ENCODE measurements at places on chromosomes 12 and 14. TPM values are rescaled to one million over a fixed set of nuclear protein-coding genes. Genes with fewer than 3 reads are reported as not detected.

Gene TMPO
- polyA plus RNA-seq = 17.9 TPM

- H3K4me1 ChIP-seq = no peaks in the 10 kb centered on the region
- H3K27ac ChIP-seq = no peak overlapping the region
These were observed 72.3 kb upstream of the TMX1 start for GRCh38 chr14:51167587-51168214.

- H3K36me3 ChIP-seq = peaks cover 15% of the 10 kb centered on the region
- H3K27ac ChIP-seq = peak within 1 kb of the TSS; percentile 79
- peak; percentile 76 for DNase-seq
- peak within 1 kb of the TSS; percentile 87 for H3K4me3 ChIP-seq
- H3K27me3 ChIP-seq = no peaks in the 10 kb centered on the region
These were observed at the start of gene SP1 for GRCh38 chr12:53380104-53380793. Gene SP1, plus strand, starts transcription at chr12:53380176. Its CDS starts 116 bp downstream, at chr12:53380292.

GRCh38 chr12:132449565-132450417 lies 40.2 kb upstream of the FBRSL1 start:
- DNase-seq = no peak
- no peak overlapping the region for H3K4me3 ChIP-seq
- H3K4me1 ChIP-seq = peaks cover 35% of the 10 kb centered on the region
- peaks cover 83% of the 10 kb centered on the region for H3K27me3 ChIP-seq
- H3K36me3 ChIP-seq = no peaks in the 10 kb centered on the region
- no peak overlapping the region for H3K27ac ChIP-seq

- no peak overlapping the region for H3K4me3 ChIP-seq
- no peaks in the 10 kb centered on the region for H3K27me3 ChIP-seq
- peaks cover 23% of the 10 kb centered on the region for H3K4me1 ChIP-seq
- peak; percentile 73 for DNase-seq
These were observed 117.1 kb downstream of the SLC25A47 start for GRCh38 chr14:100440207-100440631.

Gene CLEC6A
- not detected for polyA plus RNA-seq

DNA sequence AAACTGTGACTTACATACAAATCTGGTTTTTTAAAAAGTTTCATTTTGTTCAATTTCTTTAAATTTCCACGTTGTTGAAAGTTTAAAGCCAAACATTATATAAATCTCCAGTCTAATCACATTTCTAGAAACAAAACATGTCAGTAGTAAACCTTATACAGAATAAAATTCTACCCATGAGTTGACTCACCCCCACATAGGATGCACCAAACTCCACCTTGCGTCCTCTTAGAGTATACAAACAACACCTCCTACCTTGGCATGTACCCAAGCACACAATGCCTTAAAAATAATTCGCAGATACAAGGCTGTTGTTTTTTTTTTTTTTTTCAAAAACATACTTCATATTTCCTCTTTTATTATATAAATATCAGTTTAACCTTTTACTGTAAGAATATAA lies 3.3 kb downstream of the FBXL14 start:
- H3K4me1 ChIP-seq = peaks cover 50% of the 10 kb centered on the region
- H3K27me3 ChIP-seq = no peaks in the 10 kb centered on the region

Gene ENDOU
- polyA plus RNA-seq = not detected

Gene GDF3
- not detected for polyA plus RNA-seq

Gene CKB
- 217 TPM for polyA plus RNA-seq

DNA sequence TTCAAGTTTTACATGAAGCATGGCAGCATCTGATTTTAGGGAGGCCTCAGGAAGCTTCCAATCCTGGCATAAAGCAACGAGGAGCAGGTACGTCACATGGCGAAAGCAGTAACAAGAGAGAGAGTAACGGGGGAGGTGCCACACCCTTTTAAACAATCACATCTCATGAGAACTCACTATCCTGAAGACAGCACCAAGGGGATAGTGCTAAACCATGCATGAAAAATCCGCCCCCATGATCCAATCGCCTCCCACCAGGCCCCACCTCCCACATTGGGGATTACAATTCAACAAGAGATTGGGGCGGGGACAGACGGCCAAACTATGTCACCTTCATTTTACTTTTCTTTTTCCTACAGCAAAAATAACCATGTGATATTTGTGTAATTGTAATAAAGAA lies 7.2 kb upstream of the MAP3K9 start:
- H3K27me3 ChIP-seq = no peaks in the 10 kb centered on the region
- H3K36me3 ChIP-seq = no peaks in the 10 kb centered on the region
- H3K4me3 ChIP-seq = no peak overlapping the region
- no peak for DNase-seq
- peaks cover 28% of the 10 kb centered on the region for H3K4me1 ChIP-seq

Gene KCNK13
- 0.10 TPM for polyA plus RNA-seq

DNA sequence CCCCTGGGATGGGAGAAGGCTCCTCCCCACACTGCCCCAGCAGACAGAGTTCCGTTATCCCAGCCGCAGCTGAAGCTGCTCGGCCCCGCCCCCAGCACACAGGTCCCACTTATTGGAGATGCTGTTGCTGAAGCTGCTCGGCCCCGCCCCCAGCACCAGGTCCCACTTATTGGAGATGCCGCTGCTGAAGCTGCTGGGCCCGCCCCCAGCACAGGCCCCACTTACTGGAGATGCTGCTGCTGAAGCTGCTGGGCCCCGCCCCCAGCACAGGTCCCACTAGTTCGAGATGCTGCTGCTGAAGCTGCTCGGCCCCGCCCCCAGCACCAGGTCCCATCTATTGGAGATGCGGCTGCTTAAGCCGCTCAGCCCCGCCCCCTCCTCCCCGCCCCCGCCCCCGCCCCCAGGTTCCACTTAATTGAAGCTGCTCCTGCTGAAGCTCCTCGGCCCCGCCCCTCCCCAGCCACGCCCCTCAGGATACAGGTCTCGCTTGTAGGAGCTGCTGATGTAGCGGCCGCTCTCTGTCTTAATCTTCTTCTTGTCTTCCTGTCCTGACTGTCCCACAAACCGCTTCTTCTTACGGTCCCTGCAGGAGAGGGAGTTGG lies 12.0 kb downstream of the CFAP73 start:
- no peaks in the 10 kb centered on the region for H3K27me3 ChIP-seq
- peaks cover 67% of the 10 kb centered on the region for H3K36me3 ChIP-seq
- H3K4me3 ChIP-seq = no peak overlapping the region
- no peaks in the 10 kb centered on the region for H3K4me1 ChIP-seq

Gene NEUROD4
- polyA plus RNA-seq = not detected

DNA sequence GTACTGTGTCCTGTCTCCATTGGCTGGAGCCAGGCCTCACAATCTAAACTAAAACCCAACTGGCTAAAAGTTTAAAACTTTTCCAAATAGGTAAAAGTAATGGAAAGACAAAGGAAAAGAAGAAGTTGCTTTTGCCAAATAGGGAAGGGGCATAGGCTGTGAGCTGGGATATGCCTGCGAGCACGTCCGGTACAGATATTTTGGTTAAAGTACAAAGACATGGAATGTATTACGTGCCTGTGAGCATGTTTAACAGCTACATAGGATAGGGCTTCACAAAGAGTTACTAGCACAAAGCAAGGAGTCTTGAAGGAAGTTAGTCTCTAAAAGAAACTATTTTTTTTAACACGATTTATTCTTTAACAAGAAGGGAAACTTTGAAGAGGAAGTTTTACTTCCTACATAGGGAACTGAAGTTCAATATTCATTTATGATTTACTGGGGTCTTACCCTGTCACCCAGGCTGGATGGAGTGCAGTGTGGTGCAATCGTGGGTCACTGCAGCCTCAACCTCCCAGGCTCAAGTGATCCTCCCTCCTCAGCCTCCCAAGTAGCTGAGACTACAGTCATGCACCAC lies 41.9 kb upstream of the INF2 start:
- H3K27ac ChIP-seq = no peak overlapping the region
- peaks cover 43% of the 10 kb centered on the region for H3K27me3 ChIP-seq
- no peak overlapping the region for H3K4me3 ChIP-seq
- peaks cover 45% of the 10 kb centered on the region for H3K4me1 ChIP-seq
- no peaks in the 10 kb centered on the region for H3K36me3 ChIP-seq

Gene RIN3
- 3.5 TPM for polyA plus RNA-seq

DNA sequence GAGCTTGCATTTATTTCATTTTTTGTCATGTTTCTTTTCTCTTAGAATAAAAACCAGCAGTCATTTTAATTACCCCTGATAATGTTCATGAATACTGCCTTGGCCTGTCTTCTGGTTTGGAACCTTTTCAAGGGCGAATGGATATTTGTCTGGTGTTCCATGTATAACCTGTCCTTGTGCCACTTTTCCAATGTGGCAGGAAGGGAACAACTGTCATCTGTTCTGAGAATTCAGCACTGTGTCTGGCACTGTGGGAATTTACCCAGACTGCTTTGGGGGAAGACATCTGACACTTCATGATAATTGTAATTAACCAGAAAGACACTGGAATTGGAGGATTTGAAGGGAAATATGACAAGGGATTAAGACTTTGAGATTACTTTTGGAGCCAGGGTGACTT lies 352.8 kb downstream of the APAF1 start:
- H3K27me3 ChIP-seq = no peaks in the 10 kb centered on the region
- no peak for DNase-seq
- H3K27ac ChIP-seq = no peak overlapping the region
- H3K4me3 ChIP-seq = no peak overlapping the region
- H3K36me3 ChIP-seq = no peaks in the 10 kb centered on the region

Measured in HepG2 (cell line).